Esophagus mucosa (tissue), 1 donor: ENCODE measurements at places on chromosomes 11 and 22. TPM values are rescaled to one million over a fixed set of nuclear protein-coding genes. Genes with fewer than 3 reads are reported as not detected.
A peak's percentile ranks its signal among the peaks of the same experiment; 100 is the strongest.

Gene OR6A2
- total RNA-seq = 0.08 TPM

DNA sequence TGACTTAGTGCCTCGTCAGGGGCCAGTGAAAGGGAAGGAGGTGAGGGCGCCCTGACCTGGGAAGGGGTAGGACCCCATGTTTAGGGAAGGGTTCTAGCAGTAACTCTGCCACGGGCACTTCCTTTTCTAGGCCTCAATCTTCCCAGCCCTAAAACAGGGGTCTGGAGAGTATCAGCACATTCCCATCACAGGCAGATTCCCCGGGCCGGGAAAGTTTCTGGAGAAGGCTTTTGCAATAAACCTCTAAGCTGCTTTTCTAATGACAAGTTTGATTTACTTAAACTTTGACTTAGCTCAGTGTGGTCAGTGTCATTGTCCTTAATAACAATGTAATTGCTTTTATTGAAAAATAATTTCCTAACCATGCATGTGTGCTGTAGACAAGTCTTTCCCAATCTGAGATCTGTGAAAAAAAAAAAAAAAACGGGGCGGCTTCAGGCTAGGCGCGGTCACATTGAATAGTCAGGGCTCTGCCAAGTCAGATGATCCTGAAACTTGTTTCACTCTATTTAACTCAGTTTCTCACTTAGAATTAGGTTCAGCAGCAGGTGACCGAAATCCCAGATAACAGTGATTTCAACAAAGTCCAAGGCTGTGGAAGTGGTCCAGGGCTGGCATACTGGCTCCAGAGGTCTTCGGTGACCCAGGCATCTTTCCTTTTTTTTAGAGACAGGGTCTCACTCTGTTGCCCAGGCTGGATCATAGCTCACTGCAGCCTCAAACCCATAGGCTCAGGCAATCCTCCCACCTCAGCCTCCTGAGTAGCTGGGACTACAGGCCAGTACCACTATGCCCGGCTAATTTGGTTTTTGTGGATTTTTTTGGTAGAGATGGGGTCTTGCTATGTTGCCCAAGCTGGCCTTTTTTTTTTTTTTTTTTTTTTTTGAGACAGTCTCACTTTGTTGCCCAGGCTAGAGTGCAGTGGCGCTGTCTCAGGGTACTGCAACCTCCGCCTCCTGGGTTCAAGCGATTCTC is 19.5 kb upstream of the TAB1 start:
- peak; percentile 17 for ATAC-seq

- ATAC-seq = no peak
Measured at GRCh38 chr11:126083829-126084607, 21.4 kb upstream of the CDON start.

Gene TSPAN32
- not detected for total RNA-seq

- peak; percentile 57 for ATAC-seq
Measured at GRCh38 chr11:11814614-11815452, 26.9 kb upstream of the USP47 start.

- no peak for ATAC-seq
Measured at GRCh38 chr11:86630229-86630981, 42.0 kb downstream of the ME3 start.

- peak; percentile 84 for ATAC-seq
Measured at GRCh38 chr22:35231585-35232084, 25.7 kb upstream of the HMGXB4 start.

DNA sequence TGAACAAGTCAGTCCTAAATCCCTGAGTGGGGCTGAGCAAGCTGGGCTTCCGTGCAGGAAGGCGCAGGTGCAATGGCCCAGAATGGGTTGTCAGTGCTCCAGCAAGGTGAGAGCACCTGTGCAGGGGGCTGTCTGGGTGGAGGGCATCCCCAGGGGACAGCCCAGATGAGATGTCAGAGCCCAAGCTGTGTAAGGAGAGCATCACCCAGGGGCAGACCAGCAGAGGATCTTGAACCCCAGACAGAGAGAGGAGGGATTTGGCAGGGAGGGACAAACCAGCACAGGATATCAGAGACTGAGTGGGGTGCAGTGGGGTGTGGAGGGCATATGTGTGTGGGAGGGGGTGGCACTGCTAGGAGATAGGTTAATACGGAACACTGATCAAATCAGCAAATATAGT is 114.9 kb upstream of the TMEM45B start:
- no peak for ATAC-seq

Gene GGTLC2
- total RNA-seq = not detected
